Astrocyte of the spinal cord (primary cell): ENCODE measurements at places on chromosomes 12 and 14.

- DNase-seq, result peak; percentile 99
Observed at GRCh38 chr12:65649126-65649525, 175.2 kb upstream of the HMGA2 start.

DNA sequence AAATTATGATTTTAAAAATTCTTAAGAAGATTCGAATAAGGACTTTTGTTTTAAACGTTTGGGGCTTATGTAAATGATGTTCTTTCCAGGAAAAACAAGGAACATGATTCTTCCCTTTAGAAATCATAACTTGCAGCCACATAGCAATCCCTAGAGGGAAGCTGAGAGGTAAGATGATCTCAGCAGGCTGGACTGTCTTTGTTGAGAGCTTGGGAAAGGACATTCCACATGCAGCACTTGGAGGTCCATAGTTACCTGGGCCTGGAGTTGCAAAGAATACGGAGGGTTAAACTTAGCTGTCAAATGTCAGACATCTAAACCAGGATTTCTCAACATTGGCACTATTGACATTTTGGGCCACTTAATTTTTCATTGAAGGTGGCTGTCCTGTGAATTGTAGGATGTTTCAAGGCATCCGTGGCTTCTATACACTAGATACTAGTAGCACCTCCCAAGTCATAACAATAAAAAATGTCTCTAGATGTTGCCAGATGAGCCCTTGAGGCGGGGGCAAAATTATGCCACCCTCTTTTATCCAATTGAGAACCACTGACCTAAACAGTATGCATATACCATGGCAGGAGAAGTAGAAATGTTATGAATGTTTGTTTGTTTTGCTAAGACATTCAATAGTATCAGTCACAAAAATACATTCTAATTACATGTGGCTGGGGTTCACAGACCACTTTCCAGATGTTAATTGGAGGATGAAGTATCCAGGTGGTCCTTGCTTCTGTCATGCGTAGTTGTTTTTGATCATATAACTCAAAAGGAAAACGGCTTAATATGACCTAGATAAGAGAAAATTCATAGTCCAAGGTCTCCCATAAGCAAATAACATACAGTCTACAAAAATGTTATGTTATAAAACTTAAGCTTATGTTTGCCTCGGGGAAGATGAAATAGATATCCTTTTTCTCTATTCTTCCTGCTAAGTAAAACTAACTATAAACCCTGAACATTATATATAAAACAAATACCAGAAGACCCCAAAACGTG lies 30.5 kb downstream of the TTC6 start:
- peak; percentile 53 for DNase-seq

DNA sequence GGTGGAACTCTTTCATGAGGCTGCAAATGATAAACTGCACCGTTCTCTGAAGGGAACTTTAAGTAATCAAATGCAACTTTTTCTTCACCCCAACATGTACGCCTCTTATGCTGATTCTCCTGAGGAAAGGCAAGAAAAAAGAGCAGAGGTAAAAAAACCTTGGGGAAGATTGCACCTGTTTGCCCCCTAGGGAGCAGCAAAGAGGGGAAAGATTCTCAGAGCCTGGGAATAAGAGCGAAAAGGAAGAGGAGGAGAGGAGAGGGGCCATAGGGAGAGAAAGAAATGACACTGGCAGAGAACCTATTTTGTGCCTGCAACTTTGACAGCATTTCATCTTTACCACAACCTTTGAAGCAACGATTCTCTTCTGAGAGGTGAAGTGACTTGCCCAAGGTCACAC lies 254.6 kb downstream of the KSR2 start:
- DNase-seq, result no peak

DNA sequence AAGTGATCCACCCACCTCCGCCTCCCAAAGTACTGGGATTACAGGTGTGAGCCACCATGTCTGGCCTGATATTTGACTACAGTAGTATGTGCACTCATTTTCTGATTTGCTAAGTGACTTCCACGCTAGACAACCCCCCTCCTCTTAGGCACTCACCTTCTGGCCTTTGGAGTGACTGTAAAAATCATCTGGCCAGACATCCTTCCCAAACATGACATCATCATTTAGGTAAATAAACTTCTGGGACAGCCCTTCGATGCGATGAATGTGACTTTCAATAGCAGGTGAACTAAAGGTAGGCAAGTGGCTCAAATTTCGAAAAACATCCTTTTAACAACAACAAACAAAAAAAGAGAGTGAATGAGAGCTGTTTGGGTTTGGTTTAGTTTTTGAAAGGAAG lies 30.6 kb upstream of the SYCP3 start:
- no peak for DNase-seq

GRCh38 chr12:26124446-26125399 lies at the start of gene BHLHE41:
Gene BHLHE41, minus strand, starts transcription at chr12:26125037. Its CDS starts 258 bp downstream, at chr12:26124779.
- peak; percentile 59 for DNase-seq
